Right forelimb (tissue), 1 donor: ENCODE measurements at places on chromosomes 2 and 18.

GRCh38 chr2:104656571-104657163 lies 197.2 kb upstream of the POU3F3 start:
- no peak for DNase-seq

- no peak for DNase-seq
Measured at GRCh38 chr2:36754578-36754977, 58.1 kb downstream of the VIT start.

GRCh38 chr2:127045792-127046501 lies 61.0 kb downstream of the BIN1 start:
- peak; percentile 56 for DNase-seq

- no peak for DNase-seq
Measured at GRCh38 chr2:179682756-179683155, 178.7 kb downstream of the ZNF385B start.
